T-helper 17 cell (primary cell): ENCODE measurements at places on chromosomes 6 and 20.

DNA sequence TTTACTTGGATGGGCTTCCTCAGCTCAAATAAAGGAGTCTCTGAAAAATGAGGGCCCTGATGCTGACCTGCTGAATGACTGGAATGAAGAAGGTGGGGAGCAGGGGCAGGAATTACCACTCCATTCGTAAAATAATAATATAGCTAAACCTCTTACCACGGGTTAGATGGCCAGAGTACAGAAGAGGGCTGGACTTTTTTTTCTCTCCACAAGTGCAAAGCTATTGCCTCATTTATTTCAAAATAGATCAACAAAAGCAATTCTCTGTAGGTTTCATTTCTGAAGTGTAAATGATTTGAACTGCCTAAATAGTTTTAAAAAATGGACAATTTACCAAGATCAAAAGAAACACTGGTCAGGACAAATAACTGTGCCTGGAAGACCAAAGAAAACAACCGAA lies 256.7 kb downstream of the KIF16B start:
- no peak for DNase-seq

DNA sequence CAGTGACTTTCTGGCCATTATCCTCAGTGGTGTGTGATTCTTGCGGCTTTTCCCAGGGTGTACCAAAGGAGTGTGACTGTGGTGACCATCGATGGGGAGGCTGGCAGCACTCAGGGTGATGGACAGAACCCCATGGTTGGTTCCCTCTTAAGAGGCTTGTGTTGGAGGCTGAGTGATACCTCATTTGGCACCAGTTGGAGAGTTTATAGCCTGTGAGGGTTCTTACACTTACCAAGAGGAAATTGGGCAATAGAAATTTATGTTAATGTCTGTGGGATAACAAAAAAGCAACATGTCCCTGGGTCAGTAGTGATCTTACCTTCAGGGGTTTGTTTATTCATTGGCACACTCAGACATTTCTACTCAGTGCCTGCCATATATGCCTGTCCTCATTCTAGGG lies 37.2 kb downstream of the DAAM2 start:
- DNase-seq, result no peak

GRCh38 chr6:62236784-62237183 lies 49.2 kb downstream of the KHDRBS2 start:
- DNase-seq, result no peak

GRCh38 chr6:29967379-29968010 lies 25.2 kb downstream of the HLA-A start:
- no peak for DNase-seq

- DNase-seq, result no peak
These were observed 279.7 kb downstream of the GMDS start for GRCh38 chr6:1965596-1966224.

GRCh38 chr20:56778765-56779195 lies 149.7 kb downstream of the TFAP2C start:
- DNase-seq, result no peak

- DNase-seq, result no peak
These were observed 475.9 kb upstream of the MARCKS start for GRCh38 chr6:113381232-113381631.
